ENCODE measurements at places on chromosomes 5 and 9.

DNA sequence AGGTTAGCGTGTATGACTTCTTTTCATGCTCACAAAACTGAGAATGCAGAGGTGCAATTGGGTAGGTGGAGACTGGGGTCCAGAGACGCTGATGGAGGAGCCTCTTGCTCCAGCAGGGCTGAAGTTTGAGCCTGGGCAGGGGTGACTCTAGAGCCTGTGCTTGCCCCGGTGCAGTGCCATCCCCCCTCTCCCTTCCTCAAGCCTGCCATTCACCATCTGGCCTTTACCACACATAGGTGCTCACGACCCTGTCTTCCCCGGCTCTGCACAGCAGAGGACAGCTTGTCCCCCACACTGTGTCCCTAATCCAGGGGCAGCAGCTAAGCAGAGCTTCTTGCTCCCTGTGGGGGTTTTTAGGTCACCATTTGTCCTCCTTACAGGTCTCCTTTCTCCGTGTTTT lies 86.5 kb downstream of the DAP start:
- DNase-seq: no peak

- DNase-seq: no peak
Measured at GRCh38 chr5:123438244-123438643, 15.0 kb upstream of the CEP120 start.

DNA sequence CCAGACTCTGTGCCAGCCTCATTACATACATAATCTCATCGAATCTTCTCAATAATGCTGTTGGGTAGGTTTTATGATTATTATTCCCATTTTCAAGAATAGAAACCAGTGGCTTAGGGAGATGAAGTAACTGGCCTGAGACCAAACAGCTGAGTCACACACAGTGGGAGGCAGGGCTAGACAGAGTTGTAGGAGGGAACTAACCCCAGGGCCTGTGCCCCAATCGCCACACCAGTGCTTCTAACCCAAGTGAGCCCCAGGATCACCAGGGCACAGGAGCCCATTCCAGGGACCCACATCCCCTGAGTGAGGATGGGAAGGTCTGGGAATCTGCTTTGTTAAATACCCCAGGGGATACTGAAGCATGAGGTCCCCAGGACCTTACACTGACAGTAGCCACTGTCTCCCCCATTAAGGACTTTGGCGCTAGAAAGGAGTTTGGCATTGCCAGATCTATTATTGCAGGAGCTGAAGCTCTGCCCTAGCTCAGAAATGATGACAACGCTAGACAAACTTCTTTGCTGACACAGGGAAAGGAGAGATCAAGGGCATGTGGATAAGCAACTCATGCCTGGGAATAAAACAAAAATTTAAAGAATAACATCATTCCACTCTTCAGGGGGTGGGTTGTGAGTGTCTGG lies 63.8 kb upstream of the PPARGC1B start:
- DNase-seq: no peak

DNA sequence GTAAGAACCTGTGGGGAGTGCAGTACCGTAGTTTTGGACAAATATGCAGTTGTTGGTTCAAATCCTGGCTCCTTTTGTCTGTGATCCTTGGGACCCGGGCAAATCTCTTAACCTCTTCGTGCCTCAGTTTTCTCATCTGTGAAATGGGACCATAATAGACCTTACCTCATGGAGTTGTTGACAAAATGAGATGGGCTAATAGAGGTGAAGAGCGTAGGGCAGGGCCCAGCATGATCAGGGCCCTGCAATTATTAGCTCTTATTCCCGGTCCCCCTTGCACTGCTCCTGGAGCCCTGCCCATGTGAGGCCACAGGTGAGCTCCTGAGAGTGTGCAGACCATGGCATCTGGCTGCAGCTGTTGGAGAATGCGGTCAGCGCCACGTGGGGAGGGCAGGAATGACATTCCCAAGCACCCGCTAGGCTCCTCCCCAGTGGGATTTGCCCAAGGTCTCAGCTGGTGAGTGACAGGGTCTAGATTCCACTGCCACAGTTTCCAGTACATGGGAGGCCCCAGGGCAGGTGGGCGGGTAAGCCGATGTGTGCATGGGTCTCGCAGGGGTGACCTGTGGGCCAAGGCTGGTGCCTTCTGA lies 41.0 kb downstream of the NEK6 start:
- no peak for DNase-seq

DNA sequence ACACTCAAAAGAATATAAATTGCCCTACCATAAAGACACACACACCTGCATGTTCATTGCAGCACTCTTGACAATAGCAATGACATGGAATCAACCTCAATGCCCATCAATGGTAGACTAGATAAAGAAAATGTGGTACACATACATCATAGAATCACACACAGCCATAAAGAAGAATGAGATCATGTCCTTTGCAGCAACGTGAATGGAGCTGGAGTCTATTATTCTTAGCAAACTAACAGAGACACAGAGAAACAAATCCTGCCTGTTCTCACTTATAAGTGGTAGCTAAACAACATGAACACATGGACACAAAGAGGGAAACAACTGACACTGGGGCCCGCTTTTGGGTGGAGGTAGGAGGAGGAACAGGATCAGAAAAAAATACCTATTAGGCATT lies 2062.2 kb upstream of the CDH6 start:
- DNase-seq: no peak

GRCh38 chr5:103428923-103429322 lies 133.7 kb downstream of the NUDT12 start:
- DNase-seq: no peak

GRCh38 chr5:112479418-112479817 lies 60.3 kb upstream of the EPB41L4A start:
- DNase-seq: no peak

- DNase-seq: no peak
Measured at GRCh38 chr5:180648658-180649296, 623 bp downstream of the FLT4 start.

DNA sequence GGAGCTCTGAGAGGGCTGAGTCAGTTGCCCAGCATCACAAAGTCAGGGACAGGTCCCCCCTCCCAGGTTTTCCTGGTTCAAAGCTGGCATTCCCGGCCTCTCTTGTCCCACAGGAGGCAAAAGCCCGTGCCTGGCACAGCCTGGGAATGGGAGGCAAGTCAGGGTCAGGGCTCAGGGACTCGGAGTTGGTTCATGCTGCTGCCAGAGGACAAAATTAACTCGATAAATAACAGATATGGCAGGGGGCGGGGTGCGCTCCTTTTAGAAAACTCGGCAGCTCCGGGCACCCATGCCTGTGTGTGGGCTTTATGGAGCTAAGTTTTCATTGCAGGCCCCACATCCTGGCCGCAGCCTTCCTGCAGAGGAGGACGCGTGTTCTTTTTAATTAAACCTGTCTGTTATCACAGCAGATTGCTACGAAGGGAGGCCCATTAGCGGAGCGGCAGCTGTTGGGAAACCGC lies 62.8 kb upstream of the LMX1B start:
- no peak for DNase-seq

DNA sequence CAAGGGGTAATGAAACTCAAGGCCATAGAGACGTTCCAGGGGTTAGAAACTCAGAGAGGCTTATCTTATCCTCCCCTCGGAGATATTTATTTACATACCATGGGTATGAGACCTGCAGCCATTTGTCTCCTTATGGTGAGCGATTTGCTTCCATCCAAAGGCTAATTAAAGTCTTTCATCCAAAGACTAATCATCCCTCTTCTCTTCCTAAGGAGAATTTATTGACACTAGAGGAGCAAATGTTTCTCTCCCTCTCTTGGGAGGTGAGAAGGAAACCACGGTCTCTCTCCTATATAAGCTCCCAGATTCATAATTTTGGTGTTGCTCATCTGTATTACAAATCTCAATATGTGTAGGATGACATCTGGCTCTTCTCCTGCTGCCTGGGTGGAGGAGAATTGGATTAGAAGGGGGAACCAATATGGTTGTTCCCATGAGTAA lies 31.0 kb upstream of the RPS23 start:
- no peak for DNase-seq

DNA sequence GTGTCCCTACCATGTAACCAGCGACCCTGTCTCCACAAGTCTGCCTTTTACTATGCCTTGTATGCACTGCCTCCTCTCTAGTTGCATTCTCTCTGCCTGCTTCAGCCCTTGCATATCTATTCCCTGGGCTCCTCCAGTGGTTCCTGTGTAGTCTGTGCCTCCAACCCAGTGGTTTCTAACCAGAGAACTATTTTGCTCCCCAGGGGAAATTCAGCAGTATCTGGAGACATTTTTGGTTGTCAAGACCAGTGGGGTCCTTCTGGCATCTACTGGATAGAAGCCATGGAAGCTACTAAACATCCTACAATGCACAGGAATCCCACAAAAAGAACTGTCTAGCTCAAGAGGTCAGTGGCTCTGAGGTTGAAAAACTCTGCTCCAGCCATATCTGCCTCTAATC lies 224.1 kb upstream of the RASEF start:
- DNase-seq: no peak

DNA sequence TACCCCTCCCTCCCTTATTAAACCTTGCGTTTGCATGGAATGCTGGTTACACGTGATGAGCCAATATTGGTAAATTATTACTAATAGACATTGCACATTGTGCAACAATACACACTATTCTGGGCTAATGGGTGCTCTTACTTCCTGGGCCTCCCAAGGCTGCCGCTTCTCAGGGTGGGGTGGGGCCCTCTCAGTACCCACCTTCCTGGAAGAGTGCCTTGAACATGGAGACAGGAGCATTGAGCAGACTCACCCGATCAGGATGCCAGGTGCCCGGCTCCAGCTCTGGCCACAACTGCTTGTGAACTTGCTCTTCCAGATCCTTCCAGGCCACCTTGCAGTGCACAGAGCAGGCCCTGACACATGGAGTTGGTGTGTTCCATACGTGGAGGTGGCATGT lies 24.7 kb upstream of the CEP72 start:
- no peak for DNase-seq

GRCh38 chr5:931570-932145 lies 39.0 kb downstream of the TRIP13 start:
- no peak for DNase-seq

- DNase-seq: no peak
Measured at GRCh38 chr9:83563360-83563759, 25.2 kb upstream of the FRMD3 start.

DNA sequence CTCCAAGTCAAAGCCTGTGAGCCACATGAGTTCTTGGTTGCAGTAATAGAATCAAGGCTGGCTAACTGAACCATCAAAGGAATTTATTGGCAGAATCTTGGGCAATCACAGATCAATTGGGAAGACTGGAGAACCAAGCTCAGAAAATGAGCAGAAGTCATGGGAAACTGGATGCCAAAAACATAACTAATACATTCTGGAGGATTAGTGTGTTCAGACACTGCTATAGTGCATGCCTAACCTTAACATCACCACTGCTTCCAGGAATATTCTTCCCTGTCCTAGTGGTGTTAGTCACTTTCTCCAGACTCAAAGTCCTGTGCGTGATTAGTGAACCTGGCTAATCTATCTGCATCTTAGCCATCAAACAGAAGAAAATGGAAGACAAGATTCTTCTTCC lies 843.7 kb downstream of the EFNA5 start:
- no peak for DNase-seq

- no peak for DNase-seq
Measured at GRCh38 chr5:44332285-44332971, 56.8 kb downstream of the FGF10 start.

- DNase-seq: no peak
Measured at GRCh38 chr9:109894473-109894872, 114.5 kb downstream of the PALM2AKAP2 start.

- no peak for DNase-seq
Measured at GRCh38 chr9:130328349-130328801, 62.8 kb downstream of the HMCN2 start.
